ENCODE measurements at places on chromosomes 7 and 10.

DNA sequence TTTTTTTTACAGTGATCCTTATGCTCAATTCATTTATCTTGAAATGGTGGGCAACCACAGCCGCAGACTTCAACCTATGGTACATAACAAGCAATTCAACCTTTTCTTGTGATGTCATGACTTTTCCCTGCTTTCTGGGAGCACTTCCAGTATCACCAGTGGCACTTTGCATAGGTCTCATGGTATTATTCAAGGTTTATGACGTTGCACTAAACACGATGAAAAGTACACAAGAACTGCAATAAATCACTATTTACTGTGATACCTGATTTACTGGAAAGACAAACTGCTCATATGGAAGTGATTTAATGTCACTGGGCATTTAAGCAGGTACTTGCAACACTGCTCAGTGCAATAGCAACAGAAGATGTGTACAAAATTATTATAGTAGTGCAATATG is 251.7 kb upstream of the CXCL12 start:
- DNase-seq, result no peak

DNA sequence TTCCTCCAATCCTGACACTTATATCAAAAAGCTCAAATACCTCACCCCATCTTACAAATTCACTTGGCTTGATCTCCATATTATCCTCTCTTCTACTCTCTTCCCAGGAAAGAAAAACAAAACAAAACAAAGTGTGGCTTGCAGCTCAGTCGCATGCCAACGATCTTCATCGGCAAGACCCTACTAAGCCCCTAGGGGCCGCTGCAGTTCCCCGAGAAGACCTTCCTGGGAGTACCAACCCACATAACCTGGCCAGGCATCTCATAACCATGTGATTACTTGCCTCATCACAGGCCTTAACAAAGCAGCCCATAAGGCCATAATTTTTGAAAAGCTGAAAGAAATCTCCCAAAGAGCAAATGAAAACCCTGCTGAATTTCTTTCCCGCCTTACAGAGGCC is 103.7 kb downstream of the ZNF92 start:
- no peak for DNase-seq

- DNase-seq, result no peak
Observed at GRCh38 chr10:102196893-102197292, 29.2 kb upstream of the ELOVL3 start.

DNA sequence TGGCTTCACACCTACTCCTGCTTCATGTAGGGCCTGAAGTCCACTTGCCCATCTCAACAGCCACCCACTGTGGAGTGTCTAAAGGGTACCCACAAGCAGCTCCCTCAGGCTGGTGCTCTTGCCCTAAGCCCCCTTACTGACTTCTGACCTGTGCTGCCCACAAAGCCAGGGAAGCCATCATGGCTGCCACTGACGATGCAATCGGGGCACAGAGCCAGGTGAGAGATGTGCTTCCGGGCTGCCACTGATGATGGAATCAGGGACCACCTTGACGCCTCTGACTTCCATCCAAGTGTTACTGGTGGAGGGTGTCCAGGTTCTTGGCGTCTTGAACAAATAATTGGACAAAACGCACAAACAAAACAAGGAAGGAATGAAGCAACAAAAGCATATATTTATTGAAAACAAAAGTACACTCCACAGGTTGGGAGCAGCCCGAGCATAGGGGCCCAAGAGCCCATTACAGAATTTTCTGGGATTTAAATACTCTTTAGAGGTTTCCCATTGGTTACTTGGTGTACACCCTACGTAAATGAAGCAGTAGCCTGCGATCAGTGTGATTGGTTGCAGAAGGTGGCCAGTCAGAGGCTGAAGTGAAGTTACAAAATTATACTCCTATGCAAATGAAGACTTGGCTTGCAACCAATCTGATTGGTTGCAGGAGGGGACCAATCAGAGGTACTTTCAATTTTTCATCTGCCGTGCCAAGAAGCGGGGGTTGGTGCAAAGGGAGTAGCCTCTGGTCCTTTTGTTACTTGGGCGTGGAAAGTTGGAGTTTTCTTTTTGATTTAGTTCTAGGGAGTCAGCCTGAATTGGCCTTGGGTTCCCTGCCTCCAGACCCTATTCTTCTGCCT is 4.5 kb downstream of the CPA2 start:
- DNase-seq, result no peak

DNA sequence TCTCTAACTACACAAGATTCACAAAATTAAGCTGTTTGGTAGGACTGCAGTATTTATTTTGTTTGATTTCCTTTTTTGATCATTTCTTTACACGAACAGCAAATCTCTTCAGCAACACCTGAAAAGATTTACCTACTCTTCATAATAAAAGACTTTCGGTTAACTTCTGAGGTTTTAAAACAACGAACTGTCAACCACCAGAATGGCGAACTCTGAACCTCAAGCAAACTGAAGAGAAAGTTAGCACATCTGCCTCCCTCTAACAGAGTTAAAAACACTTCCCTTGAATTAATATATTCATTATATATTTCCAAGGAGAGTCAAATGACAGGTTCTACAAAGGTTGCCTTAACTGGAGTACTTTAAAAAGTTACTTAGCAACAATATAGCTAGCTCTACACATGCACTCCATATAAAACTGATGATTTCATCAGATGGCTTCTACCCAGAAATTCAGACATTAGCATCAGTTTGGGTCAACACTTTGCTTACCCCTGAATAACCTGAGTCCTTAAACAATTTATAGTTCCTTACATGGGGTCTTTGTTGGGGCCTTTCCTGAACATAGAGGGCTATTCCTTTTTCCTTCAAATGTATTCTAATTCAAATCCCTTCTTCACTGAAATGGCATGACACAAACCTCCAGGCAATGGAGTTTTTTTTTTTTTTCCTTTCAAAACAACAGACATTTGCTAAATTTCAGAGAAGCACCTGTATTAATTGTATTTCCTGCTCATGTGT is 118.3 kb downstream of the SEM1 start:
- no peak for DNase-seq

- no peak for DNase-seq
Observed at GRCh38 chr10:5930272-5930671, 40.2 kb downstream of the FBH1 start.

DNA sequence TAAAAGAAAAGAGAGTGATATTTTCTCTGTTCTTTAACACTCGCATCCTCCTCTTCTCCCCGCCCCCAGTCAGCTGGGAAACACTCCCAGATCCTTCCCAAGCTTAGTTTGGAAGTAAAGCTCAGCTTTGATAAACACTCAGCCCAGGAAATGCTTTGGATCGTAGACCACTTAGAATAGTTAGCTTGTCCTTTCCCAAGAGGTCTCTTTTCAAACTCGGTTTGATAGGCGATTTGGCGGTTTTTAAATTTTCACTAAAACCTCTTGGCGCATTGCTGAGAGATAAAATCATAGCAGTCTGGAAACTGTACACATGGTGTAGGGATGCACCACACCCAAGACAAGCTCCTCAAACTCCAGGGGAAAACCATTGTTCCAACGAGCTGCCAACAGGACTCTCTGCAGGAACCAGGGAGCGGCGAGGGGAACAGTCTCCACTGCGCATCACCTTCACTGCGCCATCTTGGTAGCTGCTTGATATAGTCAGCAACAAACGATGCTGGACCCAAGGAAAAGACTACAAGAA is 22.3 kb downstream of the SMURF1 start:
- DNase-seq, result no peak

DNA sequence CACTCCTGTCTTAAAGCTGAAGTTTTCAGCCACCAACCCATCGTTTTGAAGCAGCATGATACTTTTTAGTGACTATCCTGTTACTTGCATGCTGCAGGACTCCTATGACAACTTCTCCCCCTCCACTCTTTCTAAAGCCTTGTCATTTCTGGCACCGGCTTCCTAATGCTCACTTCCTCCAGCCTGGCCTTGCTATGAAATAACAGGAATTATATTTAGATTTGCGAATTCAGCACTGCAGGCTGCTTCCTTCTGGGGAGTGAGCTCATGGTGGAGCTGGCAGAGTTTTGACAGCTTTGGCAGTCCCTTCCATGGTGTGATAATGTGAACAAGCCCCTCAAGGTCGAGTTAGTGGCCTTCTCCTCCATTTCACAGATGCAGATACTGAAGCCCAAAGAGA is 13.4 kb downstream of the BLNK start:
- DNase-seq, result no peak

DNA sequence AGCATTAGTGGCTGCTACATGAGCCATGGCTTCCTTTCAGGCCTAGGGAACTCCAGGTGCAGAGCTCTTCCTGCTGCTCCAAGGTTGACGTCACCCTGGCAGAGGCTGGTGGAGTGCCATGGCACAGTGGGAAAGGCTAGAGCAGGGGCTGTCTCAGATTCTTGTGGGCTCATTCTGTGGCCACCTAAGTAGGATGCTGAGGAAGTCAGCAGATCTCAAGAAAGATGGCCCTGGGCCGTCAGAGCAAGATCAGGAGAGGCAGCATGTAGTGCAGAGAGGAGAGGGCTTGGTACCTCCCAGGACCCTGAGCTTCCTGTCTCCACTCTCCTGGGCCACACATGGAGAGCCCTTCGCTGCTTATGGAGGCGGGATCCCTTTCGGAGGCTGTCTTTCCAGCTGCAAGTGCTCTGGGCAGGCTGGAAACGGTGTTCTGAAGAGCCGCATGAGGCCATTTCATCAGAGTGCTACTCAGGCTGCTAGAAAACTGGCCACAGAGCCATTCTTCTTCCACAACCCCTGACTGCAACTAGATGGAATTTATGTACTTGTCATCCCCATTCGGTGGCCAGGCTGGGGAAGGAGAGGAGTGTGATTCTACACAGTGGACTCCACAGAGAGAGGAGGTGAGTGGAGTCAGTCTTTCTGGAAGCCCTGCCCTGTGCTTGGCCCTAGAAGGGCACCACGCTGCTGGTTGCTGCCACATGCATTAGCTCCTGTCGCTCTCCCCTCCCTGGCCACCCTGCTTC is 304.2 kb downstream of the RPS24 start:
- DNase-seq, result no peak

DNA sequence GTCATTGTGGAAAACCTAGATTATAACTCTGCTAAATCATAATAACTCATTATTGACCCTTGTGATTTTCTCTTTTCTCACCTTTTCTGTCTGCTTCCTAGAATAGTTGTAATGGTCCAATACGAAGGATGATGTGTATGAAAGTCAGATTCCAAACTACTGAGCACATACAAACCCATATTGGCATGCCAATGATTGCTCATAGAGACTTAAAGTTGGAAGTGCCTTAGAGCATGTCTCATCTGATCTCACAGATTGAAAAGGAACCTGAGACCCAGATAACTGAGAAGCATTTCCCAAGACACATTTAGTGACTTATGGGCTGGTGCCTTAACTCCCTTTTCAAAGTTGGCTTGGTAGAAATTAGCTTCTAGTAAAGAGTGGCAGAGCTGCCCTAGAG is 594.3 kb downstream of the REEP3 start:
- no peak for DNase-seq

GRCh38 chr7:28520074-28521015 is 108.0 kb downstream of the CREB5 start:
- DNase-seq, result no peak

DNA sequence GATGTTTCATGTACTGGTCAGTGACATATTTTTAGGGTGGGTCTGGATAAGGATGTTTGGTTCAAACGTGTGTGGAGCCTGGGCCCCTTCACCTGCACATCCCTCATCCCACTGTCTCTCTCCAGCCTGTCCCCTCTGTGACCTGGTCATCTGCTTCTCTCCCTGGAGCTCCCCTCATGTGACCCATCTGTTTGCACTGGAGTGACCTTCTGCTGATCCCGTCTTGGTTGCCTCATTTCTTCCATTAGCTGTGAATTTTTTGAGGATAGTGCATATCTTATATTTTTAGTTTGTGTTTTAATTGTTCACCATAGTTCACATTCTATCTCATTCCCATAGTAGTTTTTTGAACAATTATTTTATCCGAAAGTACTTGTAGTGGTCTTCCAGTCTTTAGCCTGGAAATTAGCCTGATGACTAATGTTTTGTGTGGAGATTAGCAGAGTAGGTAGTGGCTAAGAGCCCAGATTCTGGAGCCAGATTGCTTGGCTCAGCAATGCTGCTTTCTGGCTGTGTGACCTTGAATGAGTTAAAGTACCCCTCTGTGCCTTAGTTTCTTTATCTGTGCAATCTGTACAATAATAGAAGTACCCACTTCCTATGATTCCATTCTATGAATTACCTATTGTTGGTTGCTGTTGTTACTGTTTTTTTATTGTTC is 224.5 kb downstream of the LRMDA start:
- DNase-seq, result no peak

DNA sequence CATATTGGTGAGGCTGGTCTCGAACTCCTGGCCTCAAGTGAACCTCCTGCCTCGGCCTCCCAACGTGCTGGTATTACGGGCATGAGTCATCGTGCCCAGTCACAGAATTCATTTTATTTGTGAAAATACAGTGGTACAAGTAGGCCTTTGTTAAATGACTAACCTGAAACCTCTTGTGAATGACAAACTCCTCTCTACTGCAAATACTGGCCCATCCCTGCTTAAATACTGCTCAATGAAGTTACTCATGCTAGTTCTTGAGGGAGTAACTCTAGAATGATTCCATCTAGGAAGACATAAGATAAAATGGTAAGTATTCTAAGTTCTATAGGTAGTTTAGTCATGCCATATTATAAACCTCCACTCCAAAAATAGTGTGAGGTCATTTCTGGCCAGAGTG is 80.7 kb downstream of the UBE2H start:
- DNase-seq, result no peak

DNA sequence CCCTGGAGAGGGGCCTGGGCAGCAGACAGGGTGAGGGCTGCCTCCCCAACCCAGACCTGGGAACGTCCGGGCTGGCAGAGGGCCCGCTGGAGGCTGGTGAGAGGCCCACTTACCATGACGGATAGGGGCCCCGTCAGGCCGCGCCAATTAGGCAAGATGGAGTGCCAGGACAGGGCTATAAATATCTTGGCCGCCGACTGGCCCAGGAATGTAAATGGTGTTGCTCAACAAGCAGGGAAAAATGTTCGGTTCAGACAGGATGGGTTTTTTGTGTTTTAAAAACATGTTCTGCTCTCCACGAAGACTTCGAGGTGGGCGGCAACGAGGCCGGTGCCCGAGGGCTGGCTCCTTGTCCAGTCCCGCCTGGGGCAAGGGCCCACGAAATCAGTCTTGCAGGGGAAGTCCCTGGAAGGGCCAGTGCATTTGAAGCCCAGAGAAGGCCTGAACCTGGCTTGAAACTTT is 35.8 kb upstream of the ELN start:
- no peak for DNase-seq

Data from stimulated activated CD8-positive, alpha-beta memory T cell treated with anti-CD3 and anti-CD28 coated beads, Interleukin-4, amount 100 ng/mL, for 1 hour (primary cell).